ENCODE measurements at places on chromosomes 11 and 22.

GRCh38 chr11:16242806-16243205 is 113.5 kb downstream of the SOX6 start:
- no peak for DNase-seq

- no peak for DNase-seq
Observed at GRCh38 chr11:125513705-125514265, 17.7 kb upstream of the FEZ1 start.

DNA sequence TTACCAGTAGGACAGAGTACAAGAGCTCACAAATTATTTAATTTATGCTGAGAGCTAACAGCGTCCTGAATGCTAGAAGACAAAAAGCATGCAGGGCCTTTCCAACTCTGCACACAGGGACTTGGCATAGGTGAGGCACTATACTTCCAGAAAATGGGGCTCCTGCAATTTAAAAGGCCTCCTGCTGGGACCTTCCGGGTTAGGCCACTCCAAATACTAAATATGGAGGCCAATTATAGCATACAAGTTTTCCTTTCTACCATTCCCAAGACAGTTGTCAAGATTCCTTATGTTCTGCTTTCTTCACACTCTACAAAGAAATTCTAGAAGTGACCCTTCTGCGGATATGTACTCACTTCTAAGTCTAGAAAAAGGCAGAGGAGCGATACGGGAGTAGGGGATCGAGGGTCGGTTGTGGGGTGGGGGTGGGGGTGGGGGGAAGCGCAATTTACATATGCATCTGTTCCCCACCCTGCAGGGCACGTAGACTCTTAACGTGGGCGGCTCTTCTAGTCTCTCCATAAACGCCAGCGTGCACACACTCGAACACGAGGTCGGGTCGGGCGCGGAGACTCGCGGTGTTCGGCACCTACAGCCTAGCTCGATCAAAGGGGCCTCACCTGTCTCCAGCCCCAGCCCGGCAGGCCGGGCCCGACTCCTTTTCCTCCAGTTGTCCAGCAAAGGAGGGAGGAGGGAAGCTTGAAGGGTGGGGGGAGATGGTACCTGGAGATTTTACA is 728 bp downstream of the DCUN1D5 start:
- DNase-seq, result peak; percentile 53

DNA sequence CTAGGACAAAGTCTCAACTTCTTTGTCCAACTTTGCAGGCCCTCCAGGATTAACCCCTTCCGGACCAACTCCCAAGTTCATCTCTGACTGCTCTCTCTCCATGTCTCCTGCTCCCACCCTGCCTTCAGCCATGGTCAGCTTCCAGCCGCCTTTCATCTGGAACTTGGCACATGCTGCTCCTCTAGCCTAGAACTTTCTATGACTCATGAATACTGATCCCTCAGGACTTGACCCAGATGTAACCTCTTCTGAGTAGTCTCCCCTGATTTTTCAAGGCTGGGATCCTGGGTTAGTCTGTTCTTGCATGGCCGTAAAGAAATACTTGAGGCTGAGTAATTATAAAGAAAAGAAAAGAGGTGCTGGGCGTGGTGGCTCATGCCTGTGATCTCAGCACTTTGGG is 5.2 kb upstream of the SLC15A3 start:
- no peak for DNase-seq

GRCh38 chr22:46829117-46829891 is 66.9 kb downstream of the TBC1D22A start:
- DNase-seq, result no peak

DNA sequence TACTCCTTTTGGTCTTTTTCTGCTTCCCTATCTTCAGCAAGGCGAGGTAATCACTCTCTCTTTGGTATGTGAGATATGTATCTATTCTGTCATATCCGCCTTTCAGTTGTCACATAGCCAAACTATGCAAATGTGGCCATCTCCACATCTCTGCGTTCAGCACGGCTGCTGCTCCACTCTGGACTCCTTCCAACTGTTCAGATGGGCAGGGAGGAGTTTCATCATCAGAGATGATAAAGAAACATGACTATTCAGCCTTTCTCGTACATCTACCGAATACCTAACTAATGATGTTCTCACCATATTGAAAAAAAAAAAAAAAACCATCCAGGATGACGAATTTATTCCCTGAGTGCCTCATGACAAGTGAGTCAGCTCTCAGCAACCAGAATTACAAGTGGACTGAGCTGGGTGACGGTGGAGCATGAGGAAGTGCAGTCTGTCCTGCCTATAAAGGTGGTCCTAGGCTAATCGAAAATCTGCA is 899.6 kb downstream of the OPCML start:
- DNase-seq, result no peak

DNA sequence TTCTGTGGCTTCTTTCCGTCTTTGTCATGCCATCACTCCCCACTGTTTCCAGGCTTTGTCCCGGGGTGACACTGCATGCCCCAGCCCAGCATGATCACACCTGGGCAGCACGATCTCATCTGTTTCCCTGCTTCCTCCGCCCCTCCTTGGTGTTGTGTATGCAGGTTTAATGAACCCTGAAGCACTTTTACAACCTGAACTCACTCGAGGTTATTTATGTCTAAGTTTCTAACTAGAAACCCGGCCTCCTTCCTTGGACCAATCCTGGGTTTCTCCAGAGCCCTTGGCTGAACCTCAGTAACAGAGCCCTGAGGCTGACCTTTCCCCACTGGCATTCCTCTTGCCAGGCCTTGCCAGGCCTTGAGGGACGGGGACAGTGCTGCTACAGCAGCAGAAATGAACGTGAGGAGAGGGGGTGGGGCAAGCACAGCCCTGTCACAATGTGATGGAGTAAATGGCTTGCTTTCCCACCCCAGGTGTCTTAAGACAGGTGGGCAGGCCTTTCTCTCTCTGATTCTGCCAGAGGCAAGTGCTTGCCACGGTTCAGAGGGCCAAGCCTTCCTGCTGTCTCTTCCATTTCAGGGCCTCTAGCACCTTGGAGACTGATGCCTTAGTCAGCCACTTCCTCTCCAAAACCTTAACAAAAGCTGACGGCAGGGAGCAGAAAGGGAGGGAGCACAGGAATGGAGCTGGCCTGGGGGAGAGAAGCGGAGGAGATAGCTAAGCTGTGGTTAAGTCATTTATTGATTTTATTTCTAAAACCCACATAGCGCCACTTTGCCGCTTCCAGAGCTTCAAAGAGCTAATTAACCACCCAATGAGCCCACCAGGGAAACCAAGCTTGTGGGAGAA is 3.1 kb upstream of the PYGM start:
- DNase-seq, result no peak

DNA sequence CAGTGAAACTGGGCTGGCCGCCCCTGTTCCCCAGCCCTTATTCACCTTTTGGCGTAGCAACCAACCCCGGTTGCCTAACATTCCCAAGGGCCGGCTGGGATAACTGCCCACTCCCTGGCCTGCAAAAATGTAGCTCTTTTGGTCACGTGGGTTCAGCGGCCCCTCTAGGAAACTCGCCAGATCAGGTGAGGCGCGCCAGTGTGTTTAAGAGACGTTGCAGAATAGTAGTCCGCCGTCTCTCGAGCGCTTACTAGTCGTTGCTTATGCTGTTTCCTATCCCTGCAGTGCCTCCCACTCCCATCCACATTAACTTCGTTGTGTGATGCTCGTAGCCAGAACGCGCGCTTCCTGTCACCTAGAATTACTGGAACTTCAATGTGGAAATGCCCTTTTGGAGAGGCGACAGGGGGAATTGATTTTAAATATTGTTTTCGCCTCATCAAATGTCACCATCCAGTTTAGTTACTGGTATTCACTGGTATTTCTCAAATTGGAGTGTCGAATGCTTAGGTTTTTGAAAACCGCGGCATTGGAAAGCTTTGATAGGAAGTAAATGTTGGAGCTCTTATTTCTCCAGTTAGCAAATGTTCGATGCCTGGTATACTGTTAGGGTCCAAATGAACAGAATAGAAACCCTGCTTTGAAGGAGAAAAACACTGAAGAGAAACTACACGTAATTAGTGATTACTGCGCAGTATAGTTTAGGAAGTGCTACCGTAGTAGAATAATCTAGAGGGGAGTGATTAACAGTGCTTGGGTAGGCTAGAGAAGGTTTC is 823 bp downstream of the CEP57 start:
- DNase-seq, result peak; percentile 66

DNA sequence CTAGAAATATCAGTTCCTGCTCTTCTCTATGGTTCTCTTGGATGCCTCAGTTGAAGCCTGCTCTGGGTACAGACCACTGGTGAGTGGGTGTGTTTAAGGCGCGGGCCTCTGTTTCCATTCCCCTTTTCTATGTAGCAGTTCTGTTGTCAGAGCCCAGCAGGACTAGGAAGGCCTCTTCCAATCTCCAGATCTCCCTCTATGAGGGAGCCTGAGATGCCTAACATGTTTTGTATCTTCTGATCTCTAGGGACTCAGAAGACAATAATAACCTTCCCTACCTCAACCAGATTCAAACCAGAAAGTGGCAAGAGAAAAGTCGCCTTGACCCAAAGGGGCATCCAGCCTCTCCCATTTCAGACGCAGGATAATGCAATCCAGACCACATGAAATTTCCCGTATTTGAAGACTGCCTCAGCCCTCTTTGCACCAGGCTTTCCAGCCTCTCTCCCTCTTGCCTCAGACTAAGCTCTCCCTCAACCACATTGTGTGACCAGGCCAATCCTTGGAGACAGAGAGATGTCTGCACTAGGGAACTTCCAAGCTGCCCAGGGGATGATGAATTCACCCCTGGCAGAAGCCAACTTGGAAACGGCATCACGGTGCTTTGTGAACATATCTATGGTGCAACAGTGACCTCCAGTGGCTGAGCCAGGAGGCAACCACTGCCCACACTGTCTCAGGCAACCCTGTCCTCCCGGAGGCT is 150.1 kb upstream of the UBASH3B start:
- peak; percentile 47 for DNase-seq

GRCh38 chr11:10456519-10456918 is 1.5 kb downstream of the AMPD3 start:
- no peak for DNase-seq

DNA sequence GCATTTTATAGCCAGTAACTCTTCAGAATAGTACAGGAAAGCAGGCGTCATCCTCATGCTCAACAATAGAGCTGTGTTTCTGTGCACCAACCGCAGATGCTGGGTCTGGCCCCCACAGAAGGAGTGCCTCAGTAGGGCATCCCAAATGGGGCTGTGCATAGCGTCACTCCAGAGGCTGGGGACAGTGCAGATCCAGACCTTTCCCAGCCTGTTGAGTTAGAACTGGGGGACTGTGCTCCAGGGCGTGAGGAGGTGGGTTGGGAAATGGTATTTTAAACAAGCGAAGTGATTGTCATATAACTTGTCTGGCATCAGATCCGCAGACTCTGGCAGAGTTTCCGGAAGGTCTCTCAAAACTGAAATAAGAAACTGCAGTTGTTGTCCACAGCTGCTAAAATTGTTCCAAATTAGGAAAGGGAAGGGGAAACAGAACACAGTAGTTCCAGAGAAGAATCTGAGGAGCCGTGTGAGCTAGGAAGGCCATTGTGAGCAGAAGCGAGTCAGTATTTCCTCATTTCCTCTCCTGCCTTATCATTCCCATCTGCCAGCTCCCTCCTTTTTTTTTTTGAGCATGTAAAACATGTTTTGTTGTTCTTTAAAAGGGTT is 52.2 kb downstream of the JAM3 start:
- DNase-seq, result no peak

DNA sequence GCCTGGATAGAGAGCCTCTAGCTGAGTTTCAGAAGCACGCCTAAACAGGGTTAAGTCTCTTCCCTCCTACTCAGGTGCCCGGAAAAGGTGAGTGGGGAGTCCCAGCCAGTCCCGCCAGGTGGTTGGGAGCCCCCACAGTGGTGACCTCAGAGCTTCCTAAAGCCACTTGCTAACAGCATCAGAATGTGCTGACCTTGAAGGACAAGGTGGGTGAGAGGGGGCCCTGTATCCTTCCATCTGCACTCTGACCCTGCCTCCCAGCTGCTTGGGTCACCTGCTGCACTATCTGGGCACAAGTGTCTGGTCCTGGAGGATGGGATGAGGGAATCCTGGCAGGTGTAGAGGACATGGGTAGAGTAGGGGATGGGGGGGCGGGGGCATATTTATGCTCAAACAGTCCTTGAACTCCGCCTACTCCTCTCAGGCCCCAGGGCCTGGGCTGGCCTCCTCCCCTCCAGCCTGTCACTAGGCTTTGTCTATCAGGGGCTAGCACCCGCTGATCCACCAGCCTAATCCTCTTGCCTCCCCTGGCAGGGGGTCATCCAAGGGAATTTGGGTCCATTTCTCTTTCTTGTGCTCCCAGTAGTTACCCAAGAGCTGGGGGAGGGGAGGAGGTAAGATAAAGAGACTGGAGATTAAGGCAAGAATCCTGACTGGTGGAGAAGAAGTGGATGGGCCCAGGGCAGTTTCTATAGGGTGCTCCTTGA is 3.4 kb downstream of the USP2 start:
- no peak for DNase-seq

- DNase-seq, result no peak
Observed at GRCh38 chr22:38549101-38549894, 20.7 kb downstream of the DMC1 start.

Data from stimulated activated CD4-positive, alpha-beta T cell treated with anti-CD3 and anti-CD28 coated beads, Interleukin-1b, Interleukin-23, amount 100 ng/mL, for 48 hours (primary cell).